GM19239 (cell line): ENCODE measurements at places on chromosomes 16 and 17.

DNA sequence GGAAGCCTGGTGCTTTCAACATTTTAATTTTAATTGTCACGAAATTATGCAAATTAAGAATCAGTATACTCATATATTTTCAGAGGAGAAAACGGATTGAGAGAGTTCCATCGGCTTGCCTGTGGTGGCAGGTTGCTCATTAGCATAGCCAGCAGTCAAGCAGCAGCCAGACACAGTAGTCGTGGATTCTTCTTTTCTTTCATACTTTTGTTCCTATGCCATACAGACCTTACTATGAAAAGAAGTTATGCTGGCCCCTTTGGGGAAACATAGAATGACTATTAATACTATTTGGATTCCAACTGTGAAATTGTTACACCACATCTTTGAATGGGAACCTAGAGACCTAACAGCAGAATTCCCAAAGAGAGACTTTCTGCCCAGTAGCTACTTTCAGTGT is 617.7 kb upstream of the CA10 start:
- no peak for DNase-seq

GRCh38 chr17:57853695-57854094 is 3.9 kb upstream of the MRPS23 start:
- no peak for DNase-seq

DNA sequence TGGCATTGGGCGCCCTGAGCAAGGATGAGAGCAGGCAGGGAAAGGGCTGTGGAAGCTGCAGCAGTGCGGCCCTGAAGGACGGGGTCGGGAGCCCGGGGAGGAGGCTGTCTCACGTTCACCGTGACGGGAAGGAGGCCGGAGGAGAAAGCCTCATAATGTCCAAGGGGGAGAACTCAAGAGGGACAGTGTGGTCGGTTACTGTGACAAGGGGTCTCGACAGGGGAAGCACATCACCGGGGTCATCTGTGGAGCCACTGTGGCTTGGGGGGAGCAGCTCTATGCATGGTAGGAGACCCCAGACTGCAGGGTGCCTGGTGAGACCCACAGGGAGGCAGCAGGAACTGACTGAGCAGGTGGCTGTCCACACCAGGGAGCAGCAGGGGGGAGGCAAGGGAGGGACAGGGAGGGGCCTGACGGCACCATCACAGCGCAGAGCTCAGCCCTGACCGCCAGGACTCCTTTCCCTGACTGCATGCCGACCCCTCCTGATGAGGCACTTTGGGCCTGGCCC is 154.6 kb upstream of the CHMP6 start:
- DNase-seq = no peak

DNA sequence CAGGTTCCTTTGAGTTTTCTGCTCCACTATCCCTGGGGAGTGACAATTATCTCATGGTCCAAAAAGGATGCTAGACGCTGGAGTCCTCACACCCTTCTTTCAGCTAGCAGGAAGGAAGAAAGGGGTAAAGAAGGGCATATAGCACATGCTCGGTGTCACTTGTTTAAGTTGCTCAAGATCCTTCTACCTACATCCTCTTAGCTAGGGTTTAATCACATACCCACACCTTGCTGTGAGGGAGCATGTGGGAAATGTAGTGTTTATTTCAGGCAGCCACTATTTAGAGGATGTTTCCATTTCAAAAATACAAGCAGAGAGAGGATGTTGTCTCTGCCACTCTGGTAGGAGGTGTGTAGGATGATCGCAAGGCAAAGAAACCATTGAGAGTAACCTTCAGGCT is 4.5 kb downstream of the PRKCB start:
- DNase-seq = no peak

GRCh38 chr17:67221062-67221998 is 23.7 kb downstream of the HELZ start:
- DNase-seq = no peak
